ENCODE measurements at places on chromosomes 3 and 15. TPM values are rescaled to one million over a fixed set of nuclear protein-coding genes. Genes with fewer than 3 reads are reported as not detected.

Gene SPRED1
- 14.0 TPM for total RNA-seq

Gene TRH
- total RNA-seq: 2.0 TPM

Gene TUSC7
- total RNA-seq: not detected

GRCh38 chr3:10437995-10438901, 67.1 kb downstream of the ATP2B2 start:
- ATAC-seq: peak; percentile 95

DNA sequence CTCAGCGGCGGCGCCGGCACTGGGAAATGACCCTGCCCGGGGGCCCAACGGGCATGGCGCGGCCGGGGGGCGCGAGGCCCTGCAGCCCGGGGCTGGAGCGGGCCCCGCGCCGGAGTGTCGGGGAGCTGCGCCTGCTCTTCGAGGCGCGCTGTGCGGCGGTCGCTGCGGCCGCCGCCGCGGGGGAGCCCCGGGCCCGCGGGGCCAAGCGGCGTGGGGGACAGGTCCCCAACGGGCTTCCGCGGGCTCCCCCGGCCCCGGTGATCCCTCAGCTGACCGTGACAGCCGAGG, 172 bp downstream of the ITPKA start:
- ATAC-seq: no peak

- ATAC-seq: no peak
Observed at GRCh38 chr3:34279901-34280300, 481.5 kb downstream of the PDCD6IP start.

- no peak for ATAC-seq
Observed at GRCh38 chr3:183100376-183100775, 1.1 kb upstream of the MCCC1 start.

DNA sequence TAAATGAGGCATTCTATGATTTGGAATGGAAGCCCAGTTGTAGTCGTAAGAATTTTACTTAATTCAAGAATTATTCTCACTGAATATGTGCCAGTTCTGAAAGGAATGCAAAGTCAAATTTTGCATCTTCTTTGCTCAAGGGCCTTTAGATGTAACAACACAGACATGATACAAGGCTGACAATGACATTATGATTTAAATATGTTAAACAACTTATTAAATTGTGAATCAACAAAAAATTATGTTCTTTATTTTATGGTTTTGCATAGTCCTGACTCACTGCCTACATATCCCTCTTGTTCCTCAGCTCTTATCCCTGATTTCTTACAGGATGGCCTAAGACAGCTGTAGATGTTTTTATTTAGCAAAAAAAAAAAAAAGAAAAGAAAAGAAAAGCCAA, 170.9 kb upstream of the NR2E3 start:
- peak; percentile 75 for ATAC-seq

GRCh38 chr3:16568115-16568514, 37.1 kb downstream of the DAZL start:
- ATAC-seq: no peak

DNA sequence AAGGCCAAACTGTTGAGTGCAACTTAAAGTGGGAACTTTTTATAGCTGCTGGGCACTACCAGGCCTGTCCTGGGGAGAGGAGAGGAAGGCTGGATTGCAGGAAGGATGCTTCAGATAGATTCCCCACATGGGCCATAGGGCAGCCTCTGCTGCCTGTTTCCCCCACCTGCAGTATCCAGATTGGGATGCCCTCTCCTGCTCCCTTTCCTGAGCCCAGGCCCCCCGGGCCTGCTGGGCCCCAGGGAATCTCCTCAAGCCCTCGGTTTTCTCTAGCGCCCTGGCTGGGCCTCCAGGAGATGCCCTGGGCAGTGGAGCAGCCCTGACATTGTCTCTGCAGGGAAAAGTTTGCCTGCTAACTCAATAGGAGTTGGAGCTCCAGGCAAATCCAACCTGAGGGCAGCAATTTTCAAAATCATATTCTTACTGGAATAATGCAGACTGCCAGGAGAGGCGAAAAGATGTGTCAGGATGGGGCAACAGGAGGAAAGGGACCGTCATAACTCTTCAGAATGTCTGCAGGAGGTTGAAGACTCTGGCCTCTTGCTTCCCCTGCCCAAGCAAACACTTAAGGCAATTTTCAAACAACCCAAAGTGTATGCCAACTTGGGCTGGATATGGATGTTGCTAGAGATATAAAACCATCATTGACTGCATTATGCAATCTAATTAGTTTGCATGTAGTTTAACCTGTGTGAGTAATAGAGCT, 4.4 kb downstream of the NR2F2 start:
- no peak for ATAC-seq

DNA sequence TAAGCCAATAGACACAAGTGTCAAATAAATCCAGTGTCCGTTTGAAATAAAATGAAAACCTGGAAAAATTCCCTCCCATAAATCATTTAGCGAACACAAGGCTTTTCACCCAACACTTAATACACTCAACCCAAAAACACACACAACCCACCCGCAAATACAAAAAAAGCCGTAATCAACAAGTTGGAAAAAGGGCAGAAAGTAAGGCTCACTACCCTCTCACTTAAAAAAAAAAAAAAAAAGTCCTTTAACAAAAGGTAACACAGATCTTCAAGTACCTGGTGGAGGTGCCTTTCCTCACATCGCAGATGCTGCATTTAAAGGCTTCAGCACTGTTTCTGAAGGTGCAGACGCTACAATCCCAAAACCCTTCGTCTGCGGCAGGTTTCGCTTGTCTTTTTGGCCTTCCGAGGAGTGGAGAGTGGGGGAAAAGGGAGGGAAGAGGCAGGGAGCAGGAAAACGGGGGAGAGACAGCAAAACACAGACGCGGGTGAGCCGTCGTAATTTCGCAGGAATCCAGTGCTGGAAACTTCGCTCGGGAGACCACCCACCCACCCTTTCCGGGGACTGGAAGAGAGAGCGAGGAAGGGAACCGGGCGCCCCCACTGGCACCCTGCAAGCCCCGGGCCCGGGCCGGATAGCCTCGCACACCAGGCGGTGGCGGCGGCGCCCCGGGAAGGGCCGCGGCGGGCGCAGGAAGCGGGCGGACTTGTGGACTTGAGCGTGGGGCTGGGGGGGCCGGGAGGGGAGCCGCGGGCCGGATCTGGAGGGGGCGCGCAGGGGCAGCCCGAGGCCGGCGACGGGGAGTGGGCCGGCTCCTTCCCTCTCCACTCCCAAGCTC, 401.8 kb downstream of the SHQ1 start:
- peak; percentile 54 for ATAC-seq
